HCEC 1CT (cell line): ENCODE measurements at places on chromosomes 3 and 15.

- no peak for DNase-seq
These were observed 262.6 kb upstream of the ZNF385D start for GRCh38 chr3:22013641-22014040.

GRCh38 chr3:123447416-123447748 is 1.5 kb downstream of the ADCY5 start:
- no peak for DNase-seq

DNA sequence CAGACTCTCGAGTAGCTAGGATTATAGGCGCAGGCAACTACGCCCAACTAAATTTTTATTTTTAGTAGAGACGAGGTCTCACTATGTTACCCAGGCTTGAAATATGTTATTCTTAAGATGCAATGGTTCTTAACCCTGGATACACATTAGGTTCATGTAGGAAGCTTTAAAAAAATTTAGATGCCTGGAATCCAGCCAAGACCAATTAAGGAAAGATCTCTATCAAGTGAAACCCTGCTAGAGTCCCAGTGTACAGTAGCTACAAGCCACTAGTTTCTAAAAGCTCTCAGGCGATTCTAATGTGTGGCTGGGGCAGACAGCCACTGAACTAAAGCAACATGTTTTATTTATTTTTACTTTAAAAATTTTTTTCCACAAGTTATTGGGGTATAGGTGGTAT is 33.2 kb downstream of the TRIM69 start:
- DNase-seq: no peak

GRCh38 chr3:95408464-95408862 is 1345.6 kb downstream of the NSUN3 start:
- DNase-seq: no peak

- no peak for DNase-seq
These were observed 144.5 kb downstream of the FBLN2 start for GRCh38 chr3:13693441-13693840.

DNA sequence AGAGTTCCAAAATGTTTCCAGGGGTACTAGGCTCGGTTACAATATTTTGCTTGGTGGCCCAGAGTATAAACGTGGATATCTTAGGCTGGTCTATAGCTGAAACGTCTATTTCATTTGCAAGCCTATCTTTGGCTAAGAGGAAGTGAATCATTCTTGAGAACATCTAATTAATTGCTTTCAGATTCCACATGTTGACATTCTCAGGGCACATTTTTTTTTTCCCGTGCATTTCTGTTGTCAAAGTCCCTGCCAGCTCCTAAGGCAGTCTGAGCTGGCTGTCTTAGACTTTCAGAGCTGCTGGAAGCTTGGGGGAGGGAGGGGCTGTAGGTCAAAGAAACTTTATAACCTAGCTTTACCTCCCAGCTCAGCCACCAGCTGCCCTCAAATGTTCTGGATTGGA is 23.2 kb upstream of the LAMP3 start:
- peak; percentile 86 for DNase-seq

DNA sequence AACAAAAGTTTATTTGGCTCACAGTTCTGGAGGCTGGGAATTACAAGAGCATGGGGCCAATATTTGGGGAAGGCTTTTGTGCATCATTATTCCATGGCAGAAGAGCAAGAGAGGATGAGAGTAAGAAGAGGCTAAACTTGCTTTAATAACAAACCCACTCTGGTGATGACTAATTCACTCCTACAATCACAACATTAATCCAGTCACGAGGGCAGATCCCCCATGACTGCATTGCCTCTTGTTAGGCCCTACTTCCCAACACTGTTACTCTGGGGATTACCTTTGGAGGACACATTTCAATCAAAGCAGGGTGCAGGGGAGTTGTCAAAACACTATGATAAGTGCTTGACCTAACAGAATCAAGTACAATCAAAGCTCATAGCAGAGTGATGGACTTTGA is 181.7 kb downstream of the BBX start:
- DNase-seq: peak; percentile 56

GRCh38 chr3:128991355-128991895 is 2.5 kb downstream of the CFAP92 start:
- DNase-seq: no peak

- no peak for DNase-seq
These were observed 201.7 kb upstream of the LINGO1 start for GRCh38 chr15:77834276-77834990.

GRCh38 chr15:75029378-75030022 is 6.1 kb downstream of the PPCDC start:
- peak; percentile 80 for DNase-seq

GRCh38 chr15:64507845-64508244 is 47.5 kb downstream of the ZNF609 start:
- no peak for DNase-seq

- DNase-seq: no peak
These were observed 68.7 kb downstream of the GAP43 start for GRCh38 chr3:115691964-115692363.

DNA sequence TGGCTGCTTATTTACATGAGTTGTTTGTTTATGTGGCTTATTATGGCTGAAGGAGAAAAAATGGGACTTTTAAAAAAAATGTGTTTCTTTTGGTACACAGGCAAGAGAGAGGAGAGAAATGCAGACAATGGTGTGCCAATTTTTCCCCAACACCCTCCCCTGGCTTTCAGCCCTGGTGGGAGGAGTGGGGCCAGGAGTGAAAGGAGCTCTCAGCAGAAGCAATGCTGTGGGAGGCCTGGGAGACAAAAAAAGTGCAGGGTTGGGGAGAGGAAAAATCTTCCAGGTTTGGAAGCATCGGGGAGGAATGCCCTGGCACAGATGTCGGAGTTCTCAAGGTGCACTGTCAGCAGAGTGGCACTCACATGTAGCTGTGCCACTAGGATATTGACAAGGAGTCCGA is 117.7 kb upstream of the FOXB1 start:
- no peak for DNase-seq

DNA sequence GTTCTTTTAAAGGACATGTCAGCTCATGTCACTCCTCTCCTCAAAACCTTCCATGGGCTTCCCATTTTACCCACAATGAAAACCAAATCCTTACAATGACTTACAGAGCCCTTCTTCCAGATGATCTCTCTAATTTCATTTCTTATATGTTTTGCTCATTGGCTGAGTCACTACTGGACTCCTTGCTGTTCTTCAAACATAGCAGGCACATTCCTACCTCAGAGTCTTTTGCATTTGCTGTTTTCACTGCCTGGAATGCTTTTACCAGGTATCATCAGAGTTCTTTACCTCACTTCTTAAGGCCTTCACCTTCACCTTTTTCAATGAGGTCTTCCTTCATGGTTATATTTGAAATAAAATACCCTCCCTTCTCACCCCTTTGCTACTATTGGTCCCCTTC is 57.3 kb downstream of the NECTIN3 start:
- no peak for DNase-seq

DNA sequence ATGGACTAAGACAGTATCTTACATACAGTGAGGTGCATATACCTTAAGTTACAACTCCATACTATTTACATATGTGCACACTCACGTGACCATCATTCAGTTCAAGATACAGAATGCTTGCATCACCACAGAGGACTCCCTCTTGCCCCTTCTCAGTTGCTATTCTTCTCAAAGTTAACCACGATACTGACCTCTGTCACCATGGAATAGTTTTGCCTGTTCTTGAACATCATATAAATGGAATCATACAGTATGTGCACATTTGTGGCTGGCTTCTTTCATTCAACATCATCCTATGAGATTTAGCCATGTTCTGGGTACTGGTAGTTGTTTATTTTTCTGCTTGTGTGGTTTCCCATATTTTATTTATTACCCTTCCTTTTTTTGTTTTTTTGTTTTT is 10.4 kb upstream of the ZSCAN2 start:
- no peak for DNase-seq

- no peak for DNase-seq
These were observed 307.8 kb upstream of the TPM1 start for GRCh38 chr15:62734706-62735105.

DNA sequence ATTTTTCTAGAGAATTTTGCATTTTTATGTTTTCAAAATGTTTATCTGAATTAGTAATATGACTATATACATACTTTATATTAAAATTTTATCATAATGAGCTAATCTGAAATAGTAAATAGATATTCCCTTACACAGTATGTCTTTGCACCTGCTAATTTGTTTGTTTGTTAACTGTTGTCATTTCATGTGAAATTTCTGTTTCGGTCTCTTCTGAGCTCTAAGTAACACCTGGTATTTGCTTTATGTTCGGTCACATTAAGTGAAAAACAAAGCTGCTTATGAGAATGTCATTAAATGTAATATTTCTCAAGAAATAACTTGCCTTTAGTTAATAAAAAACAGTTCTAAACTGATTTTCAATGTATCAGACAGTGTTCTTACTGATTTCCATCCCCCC is 61.1 kb downstream of the FNDC3B start:
- DNase-seq: no peak

DNA sequence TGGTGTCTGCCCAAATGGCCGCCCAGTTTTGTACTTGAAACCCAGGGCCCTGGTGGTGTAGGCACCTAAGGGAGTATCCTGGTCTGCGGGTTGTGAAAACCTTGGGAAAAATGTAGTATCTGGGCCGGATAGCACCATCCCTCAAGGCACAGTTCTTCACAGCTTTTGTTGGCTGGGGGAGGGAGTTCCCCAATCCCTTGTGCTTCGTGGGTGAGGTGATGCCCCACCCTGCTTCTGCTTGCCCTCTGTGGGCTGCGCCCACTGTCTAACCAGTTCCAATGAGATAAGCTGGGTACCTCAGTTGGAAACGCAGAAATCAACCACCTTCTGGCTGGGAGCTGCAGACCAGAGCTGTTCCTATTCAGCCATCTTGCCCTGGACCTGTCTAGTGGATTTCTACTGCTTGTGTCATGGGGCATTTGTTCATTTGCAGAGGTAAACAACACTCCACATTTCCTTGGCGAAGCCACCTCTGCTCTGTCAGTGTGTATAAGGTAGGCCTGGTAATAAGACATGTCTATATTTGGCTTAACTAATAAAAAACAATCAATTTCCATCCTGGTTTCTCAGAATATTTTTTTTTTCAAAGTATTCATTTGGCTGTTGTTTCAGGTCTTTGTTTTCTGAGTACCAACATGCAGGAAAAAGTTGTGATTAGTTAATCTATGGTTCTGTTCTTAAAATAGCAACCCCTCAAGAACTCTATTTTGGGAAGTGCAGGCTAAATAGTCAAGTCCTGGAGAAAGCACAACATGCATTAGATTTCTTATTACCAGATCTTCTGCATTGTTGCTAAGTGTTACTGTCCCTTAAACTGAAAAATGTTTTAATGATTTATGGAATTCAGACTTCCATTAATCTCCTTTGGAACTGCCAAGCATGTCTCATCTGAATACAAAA is 304.3 kb downstream of the ZIC1 start:
- no peak for DNase-seq

DNA sequence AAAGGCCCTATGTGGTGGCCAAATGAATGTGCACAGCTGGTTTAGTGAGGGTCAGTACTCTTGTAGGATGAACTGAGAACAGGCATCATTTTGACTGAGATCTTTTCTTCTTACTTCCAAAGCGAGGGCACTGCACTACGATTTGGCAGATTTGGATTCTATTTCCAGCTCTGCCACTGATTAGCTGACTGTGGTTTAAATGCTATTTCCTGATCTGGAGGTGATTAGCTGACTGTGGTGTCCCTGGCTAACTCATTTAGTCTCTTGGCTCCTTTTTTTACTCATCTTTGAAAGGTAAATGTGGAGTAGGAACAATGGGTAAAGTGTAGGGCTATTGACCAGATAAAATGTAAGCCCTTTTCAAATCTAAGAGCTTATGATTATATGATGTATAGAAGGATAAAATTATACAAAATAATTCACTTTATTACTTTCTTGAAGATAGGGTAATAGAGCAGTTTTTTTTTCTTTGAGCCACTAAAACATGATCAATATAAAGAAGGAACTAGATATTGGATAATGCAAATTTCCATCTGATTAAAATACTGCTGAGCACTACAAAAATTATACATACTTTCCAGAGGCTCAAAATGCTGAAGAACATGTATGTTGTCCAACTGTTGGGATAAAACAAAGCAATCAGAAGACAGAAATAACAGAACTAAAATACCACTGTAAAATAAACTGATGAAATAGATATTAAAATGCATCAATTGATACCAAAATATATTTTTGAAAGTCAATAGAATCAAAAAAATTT is 39.7 kb upstream of the PLOD2 start:
- no peak for DNase-seq

GRCh38 chr3:24400015-24400414 is 94.6 kb downstream of the THRB start:
- DNase-seq: no peak

DNA sequence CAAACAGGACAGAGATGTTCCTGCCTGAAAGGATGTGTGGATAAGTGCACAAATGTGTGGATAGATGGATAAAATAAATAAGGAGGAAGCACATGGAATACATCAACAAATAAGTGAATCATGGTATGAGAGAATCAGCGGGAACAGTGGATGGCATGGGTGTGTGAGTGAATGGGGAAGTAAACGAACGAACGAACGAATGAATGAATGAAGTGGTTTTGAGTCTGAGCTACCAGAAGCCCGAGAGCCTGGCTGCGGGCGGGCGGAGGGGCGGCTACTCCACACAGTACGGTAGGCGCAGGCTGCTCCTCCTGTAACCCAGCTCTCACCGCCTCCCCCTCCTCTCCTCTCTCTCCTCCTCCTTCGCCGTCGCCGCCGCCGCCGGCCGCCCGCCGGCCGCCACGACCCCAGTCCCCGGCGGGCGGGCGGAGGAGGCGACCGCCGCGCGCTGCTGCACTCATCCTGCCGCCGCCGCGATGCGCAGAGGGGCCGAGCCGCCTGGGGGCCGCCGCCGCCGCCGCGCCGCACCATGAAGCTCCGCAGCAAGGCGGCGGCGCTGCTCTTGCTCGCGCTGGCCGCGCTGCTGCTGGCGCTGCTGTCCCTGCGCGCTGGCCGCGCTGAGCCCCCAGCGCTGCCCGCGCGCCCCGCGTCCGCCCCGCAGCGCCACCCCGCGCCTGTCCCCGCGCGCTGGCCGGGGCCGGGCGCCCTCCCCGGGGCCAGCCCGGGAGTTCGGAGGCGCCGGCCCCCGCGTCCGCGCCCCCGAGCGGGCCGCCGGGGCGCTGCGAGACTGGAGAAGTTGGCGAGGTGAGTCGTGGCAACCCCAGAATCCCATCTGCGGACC is at the start of gene GXYLT2:
Gene GXYLT2, plus strand, starts transcription at position 342 of the 841 bp plus-strand sequence. Its CDS starts 188 bp downstream, at position 530.
- DNase-seq: peak; percentile 77

DNA sequence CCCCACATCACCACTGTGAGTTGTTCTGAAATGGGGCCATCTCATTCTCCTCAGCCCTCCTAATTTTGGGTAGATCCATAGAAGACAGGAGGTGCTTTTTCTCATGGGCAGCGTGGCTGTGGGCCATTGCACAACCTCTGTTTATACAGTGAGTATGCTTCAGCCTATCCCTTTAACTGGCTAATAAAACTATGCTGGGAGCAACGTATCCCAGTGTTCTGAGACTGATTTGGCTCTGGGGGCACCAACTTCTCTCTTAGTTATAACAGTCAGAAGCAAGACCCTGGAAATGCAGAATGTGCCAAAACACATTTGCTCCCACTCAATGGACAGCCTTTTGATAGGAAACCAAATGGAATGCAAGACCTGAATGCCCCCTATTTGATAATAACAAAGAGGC is 97.1 kb upstream of the ICE2 start:
- peak; percentile 52 for DNase-seq

GRCh38 chr15:26841514-26841913 is 25.3 kb upstream of the GABRA5 start:
- DNase-seq: no peak

GRCh38 chr3:32542807-32543206 is 27.9 kb downstream of the DYNC1LI1 start:
- no peak for DNase-seq
